ENCODE measurements at places on chromosomes 4 and X.

- no peak for DNase-seq
These were observed 33.0 kb upstream of the KIAA0232 start for GRCh38 chr4:6749340-6750171.

DNA sequence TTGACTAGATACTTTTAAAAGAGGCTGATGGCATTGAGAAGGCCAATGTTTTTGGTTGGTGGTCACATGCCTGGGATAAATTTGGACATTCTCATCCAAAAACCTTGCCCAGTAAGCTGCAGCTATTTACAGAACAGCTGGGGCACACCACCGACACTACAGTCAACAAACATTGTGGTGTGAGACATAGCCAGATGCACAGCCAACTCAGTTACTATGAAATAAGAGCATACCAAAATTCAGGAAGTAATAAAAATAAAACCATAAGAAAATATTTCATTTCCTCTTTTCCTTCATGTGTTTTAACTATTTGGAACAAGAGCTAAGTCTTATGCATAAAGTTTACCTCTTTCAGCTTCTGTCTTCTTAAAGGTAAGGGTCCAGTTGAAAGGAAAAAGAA lies 8.8 kb downstream of the PPM1K start:
- peak; percentile 85 for DNase-seq

- DNase-seq: no peak
These were observed 608.4 kb upstream of the PITX2 start for GRCh38 chr4:111231281-111231680.

GRCh38 chrX:37834937-37835336 lies 12.4 kb downstream of the DYNLT3 start:
- DNase-seq: no peak

GRCh38 chr4:88659055-88659889 lies 38.4 kb downstream of the NAP1L5 start:
- peak; percentile 55 for DNase-seq

- DNase-seq: no peak
These were observed 93.7 kb downstream of the CLNK start for GRCh38 chr4:10590896-10591295.

DNA sequence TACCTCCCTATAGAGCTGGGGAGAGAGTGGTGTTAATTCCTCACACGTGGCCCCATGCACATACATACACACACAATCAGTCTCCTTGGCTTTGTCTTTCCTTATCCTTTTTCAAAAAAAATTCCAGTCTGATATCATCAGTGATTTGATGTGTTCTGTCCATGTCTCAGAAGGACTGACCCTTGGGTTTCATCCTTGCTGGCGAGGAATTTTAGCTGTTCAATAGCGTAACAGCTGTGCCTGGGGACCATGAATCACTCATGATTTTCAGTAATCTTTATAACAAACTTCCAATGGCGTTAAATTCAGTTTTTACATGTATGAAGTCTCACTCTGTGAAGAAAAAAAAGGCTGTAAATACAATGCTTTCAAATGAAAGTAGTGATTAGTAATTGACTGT lies 204.6 kb downstream of the RBMX2 start:
- DNase-seq: no peak

- no peak for DNase-seq
These were observed 652.9 kb downstream of the ADGRL3 start for GRCh38 chr4:61853041-61853440.

GRCh38 chrX:11401966-11402365 lies 108.8 kb downstream of the AMELX start:
- no peak for DNase-seq

GRCh38 chr4:56531823-56532222 lies 26.2 kb downstream of the ARL9 start:
- DNase-seq: no peak

- DNase-seq: no peak
These were observed 34.4 kb downstream of the NFKB1 start for GRCh38 chr4:102535398-102536082.

DNA sequence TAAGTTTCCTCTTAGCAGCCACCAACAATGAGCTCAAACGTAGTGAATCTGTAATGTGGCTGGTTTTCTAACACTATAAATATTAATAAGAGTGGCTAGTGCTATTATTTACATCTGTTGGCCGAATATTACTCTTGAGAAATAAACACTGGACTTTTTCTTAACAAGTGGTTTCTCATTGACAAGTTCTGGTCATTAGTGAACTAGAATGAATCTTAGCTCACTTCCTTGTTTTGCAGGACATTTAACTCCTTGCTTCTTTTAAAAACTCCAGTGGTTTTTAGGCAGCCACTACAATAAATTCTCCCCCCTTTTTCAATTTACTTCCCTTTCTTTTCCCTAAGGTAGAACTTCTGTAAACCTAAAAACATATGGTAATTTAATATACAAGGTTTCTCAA lies 177.2 kb downstream of the ARAP2 start:
- no peak for DNase-seq

- DNase-seq: peak; percentile 89
These were observed 213.4 kb upstream of the LNX1 start for GRCh38 chr4:53804719-53805118.

DNA sequence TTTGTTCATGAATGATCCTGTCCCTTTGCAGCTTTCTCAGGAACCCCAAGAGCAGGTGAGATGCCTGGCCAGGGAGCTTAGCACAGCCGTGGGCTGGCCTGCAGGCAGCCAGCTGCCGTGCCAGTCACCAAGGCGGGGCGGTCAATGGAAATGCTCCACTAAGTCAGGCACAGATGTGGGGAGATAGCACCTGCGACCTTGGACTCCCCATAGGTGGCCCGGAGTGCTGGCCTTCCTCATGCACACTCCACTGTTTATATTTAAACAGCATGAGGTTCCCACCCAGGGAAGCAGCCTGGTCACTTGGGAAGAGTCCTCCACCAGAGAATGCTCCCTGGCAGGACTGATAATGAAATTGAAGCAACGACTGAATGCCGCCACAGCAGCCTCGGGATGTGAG lies 14.2 kb upstream of the ADRA2C start:
- no peak for DNase-seq

- DNase-seq: no peak
These were observed 12.7 kb upstream of the MRFAP1 start for GRCh38 chr4:6627832-6628231.

DNA sequence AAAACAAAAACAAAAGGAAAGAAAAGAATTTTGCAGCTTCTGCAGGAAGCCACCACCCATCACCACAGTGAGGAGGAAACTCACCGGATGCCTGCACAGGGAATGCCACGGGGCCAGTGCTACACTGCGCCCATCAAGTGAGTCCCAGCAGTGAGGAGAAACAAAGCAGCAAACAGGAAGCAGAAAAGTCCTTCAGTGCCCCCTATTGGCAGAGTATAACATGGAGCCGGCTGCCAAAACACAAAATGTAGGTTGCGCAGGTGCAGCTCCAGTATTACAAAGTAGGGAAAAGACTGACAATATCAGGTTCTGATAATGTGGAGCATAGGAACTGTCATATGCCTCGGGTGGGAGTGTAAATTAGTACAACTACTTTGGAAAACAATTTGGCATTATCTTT lies 23.3 kb upstream of the SCML2 start:
- DNase-seq: peak; percentile 62

DNA sequence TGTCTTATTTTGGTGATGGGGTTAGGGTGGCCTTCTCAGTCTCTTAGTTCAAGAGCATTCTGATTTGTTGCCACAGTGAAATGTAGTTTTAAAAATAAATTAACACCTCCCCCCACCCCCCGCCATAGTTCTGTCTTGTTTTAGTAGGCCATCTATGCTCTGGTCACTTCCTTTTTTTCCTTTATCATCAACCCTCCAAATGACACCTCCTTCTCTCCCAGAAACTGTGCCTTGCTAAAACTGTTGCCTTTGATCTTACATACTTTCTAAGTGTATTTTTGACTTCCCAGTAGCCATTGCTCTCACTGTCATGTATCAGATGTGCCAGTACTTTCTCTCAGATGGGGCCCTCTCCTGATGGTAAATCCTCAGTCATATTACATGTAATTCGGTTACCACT lies 14.5 kb upstream of the NDUFC1 start:
- DNase-seq: no peak

GRCh38 chr4:80307774-80308465 lies 27.6 kb upstream of the CFAP299 start:
- no peak for DNase-seq

DNA sequence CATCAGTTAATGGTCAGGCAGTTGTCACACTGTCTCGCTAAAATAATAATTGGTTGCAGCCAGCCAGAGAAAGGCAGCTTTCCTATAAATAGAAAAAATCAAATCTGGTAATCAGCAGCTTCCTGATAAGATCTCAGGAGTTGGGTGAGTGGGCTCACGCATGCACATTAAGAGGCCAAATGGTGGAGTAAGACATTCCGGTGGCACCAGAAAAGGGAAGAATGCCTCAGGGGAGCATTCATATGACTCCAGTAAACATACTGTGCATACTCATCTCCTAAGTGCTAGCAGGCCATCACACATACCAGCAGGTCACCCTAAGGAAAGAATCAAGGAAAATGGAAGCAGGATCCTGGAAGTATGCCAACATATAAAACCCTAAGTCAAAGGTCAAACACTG lies 40.1 kb downstream of the UGT2B15 start:
- DNase-seq: no peak

DNA sequence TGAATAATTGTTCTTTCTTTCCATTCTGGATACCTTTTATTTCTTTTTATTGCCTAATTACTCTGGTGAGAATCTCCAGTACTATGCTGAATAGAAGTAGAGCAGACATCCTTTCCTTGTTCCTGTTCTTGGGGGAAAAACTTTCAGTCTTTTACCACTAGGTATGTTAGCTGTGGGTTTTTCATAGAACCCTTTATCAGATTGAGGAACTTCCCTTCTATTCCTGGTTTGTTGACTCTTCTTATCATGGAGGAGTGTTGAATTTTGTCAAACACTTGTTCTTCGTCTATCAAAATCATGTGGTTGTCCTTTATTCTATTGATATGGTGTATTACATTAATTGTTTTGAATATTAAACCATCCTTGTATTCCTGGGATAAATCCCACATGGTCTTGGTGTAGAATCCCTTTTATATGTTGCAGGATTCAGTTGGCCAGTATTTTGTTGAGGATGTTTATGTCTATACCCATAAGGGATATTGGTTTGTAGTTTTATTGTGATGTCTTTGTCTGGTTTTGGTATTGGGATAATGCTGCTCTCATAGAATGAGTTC lies 23.6 kb downstream of the SH3BP2 start:
- DNase-seq: peak; percentile 45

- DNase-seq: no peak
These were observed 11.0 kb downstream of the BCOR start for GRCh38 chrX:40086569-40087335.

DNA sequence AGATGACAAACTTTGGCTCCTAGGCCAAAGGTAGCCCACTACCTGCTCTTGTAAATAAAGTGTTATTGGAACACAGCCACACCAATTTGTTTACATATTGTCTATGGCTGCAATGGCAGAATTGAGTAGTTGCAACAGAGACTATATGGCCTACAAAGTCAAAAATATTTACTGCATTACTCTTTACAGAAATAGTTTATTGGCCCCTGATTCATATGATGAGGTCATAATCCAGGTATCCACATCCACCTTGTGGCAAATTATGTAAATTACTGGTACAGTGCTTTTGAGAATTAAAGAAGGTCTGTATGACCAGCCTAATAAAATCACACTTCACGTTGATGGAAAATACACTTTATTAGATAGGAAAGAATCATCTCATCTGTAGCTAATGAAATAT lies 337.0 kb upstream of the DDX53 start:
- DNase-seq: no peak

- DNase-seq: no peak
These were observed 232.4 kb downstream of the DCTD start for GRCh38 chr4:182684796-182685195.

DNA sequence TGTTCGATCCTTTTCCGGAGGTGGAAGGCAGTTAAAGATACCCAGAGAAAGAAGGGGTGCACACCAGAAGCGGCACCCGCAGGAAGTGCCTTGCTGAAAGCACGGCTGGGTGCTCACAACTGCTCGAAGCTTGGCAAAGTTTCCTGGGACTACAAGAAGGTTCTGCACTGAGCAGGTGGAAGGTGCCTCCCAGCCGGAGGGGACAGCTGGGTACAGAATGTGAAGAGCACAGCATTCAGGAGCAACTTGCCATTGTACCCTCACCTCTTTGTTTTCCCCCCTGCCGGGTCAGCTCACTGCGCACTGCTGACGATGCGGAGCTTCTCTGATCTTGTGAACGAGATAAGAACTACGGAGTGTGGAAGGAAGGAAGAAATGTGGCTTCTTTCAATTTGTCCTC lies 289.2 kb downstream of the FBXW7 start:
- DNase-seq: no peak

DNA sequence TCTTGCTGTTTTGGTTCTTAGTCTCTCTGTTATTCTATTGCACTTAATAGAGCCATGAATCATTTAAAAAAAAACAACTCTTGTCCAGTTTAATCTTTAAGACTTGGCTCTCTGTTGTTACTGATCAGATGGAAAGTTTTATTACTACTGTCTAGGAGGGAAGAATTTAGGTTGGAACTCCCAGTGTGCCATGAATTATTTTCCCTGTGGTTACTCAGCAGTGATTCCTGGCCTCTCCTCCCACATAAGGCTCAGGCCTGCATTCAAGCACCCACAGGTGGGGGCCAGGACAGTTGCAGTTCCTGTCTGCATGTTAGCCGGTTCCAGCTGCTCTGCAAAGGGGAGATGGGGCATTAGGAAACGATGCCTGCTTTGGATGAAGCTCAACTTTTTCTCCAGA lies 29.8 kb upstream of the ESX1 start:
- no peak for DNase-seq

GRCh38 chrX:3348191-3348590 lies 1.7 kb upstream of the MXRA5 start:
- DNase-seq: no peak

DNA sequence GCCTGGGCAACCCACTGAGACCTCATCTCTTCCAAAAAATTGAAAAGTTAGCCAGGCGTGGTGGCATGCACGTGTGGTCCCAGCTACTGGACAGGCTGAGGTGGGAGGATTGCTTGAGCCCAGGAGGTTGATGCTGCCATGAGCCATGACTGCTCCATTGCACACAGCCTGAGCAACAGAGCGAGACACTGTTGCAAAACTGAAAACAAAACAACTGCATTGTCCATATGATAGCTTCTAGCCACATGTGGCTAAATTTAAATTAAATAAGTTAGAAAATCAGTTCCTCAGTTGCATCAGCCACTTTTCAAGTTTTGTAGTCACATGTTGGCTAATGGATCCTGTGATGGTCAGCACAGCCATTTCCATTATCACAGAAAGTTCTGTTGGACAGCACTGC lies 67.9 kb downstream of the GAB1 start:
- DNase-seq: no peak

GRCh38 chr4:54566608-54567007 lies 91.1 kb upstream of the KIT start:
- DNase-seq: no peak

DNA sequence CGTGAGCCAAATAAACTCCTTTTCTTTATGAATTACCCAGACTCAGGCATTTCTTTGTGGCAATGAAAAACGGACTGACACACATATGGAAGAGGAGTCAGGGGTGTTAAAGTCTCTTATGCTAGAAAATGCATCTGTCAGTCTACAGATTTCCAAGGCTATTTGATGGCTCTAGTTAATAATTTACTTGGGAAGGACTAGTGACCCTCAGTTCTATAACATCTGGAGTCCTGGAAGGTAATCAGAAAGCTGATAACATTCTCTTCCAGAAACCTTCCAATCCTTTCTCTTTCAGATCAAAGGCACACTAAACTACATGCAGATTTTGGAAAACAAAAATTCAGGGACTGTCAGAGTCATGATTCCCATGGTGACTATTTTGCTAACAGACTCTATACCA lies 142.0 kb upstream of the TEX13D start:
- DNase-seq: no peak
